Pons (tissue), 1 donor: ENCODE measurements at places on chromosomes 7 and 10.

DNA sequence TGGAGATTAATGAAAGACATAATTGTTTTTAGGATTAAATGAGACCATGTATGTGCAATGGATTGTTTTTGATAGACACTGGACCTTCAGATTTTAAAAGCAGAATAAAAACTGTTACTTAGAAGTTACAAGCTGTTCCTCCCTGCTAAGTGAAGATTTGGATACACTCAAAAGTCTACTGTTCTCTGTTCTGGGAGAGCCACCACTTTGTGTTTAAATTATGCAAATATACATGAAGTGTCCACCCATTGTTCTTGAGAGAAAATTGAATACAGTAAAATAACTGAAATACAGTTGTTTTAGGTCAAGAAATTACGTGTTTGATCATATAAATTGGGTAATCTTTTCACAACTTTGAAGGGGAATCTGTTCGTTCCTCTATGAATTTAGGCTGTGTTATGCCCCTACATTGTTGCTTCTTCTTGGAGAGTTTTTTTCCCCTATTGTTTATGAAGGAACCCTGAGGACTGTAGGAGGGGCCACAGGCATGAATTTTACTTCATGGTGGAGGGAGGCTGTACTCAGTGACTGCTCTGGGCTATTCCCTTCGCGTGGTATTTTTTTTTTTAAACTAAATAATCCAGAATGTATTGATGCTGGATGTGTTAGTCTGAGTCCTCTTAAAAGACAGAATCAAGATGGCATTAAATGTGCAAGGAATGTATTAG is 18.6 kb upstream of the VCL start:
- no peak for DNase-seq

- no peak for DNase-seq
Measured at GRCh38 chr7:150803161-150803860, 2.7 kb downstream of the TMEM176A start.

DNA sequence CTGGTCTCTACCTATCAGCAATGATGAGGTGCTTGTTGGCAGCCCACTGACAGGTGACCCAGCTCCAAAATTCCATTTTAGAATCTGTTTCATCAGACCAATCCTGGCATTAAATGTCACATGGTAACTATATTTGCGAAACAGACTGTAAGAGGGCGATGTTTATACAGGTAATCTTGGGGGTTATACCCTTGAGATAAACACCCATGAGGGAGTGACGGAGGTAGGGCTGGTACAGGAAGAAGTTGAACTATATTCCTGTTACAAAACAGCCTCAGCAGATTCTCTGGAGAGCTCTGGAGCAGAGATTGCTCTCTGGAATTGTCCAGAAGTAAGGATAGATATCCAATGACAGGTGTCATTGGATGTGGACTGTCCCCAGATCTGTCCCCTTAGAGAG is 444.8 kb upstream of the DPP6 start:
- DNase-seq, result no peak

DNA sequence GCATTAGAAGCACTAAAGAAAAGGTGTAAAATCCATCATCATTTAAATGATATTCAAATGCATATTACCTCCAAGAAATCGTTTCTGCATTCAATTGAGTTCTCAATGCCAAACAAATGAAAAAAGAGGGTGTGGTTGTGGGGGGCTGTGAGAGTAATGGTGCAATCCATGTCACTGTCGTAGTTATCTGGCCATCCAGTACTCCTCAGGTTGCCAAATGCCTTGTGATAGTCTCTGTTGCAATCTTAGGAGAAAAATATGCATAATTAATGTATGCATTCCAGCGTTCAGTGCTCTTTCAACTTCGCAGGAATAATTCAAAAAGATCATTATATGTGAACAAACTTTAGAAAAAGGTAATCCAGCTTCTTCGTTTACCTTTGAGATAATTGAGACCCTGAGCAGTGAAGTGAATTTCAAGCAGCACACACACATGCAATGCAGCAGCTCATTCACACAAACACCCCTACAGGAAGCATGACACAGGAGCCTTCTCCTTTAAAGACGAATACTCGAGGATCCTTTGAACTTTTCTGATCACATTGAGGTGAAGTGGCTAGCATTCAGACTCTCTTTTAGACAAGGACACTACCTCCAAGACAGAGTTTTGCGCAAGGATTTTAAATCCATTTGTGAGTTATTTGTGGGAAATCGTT is 73.4 kb downstream of the OR13A1 start:
- DNase-seq, result no peak

DNA sequence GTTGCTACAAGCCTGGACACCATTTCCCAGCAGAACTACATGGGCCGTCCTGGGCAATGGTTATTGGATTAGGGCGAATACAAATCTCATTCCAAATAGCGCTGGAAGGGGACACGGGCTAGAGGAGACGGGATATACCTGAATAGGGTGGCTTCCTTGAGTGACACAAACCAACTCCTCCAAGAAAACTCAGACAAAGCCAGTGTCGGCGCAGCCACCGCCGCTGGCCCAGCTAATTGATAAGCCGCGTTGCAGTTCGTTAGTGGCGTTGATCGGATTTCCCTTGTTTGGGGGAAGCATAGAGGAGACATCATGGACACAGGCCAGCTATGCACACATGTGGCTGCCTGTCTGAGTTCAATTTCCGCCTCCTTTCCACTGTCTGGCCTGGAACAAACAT is 55.7 kb downstream of the EBF3 start:
- DNase-seq, result no peak

DNA sequence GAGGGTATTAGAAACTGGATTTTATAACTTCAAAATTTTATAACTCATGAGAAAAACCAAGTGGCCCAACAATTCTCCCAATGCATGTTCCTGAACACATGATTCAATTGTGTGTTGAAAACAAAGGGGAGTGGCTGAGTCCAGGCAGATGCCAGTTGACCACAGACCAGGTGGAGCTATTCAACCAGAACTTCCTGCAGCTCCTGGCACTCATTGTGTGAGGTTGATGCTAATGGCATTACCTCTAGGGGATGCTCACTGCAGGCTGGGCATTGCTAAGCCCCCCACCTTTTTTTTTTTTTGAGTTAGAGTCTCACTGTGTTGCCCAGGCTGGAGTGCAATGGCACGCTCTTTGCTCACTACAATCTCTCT is 20.3 kb downstream of the MYOF start:
- no peak for DNase-seq

- DNase-seq, result no peak
Measured at GRCh38 chr10:99548041-99548530, 15.3 kb downstream of the NKX2-3 start.

DNA sequence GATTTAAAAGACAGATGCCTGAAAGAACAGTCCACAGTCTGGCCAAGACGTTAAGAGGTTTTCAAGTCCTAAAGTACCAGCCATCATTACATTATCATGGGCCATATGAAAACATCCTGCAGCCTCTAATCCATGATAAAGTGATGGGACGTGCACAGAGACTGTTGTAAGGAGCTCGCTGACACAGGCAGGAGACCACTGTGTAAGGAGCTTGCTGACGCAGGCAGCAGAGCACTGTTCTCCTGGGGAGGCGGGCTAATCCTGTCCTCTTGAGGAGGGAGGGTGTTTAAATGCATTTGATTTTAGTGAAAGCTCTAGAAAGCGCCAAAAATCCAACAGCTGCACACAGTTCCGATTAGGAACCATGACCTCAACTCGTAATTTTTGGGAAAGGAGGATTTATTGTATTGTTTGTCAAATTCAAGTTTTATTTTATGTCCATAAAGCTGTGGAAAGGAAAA is 16.9 kb downstream of the SVIL start:
- no peak for DNase-seq

GRCh38 chr10:111338805-111339204 is 262.0 kb downstream of the ADRA2A start:
- no peak for DNase-seq

GRCh38 chr7:106063024-106063423 is 49.1 kb downstream of the SYPL1 start:
- DNase-seq, result no peak

DNA sequence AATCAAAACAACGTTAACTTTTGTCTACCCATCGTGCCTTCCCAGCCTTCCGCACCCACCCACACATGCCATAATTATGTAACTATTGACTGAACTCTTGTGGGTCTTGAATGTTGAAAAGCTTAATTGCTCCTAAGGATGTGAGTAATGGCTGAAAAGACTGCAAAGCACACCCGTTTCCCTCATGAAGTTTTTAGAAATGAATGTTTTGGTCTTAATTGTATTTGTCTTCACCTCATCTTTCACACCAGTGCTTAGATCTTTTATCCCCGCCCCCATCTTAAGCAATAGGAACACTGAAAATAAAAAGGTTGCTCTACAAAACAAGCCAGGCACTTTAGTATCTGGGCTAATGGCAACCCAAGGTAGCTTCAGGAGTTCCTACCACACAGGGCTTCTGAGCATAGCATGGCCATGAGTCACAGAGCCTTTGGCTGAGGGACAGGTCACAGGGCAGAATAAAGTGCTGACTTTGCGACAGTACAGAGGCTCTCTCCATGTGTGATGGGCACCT is 690.5 kb downstream of the PARD3 start:
- DNase-seq, result no peak

DNA sequence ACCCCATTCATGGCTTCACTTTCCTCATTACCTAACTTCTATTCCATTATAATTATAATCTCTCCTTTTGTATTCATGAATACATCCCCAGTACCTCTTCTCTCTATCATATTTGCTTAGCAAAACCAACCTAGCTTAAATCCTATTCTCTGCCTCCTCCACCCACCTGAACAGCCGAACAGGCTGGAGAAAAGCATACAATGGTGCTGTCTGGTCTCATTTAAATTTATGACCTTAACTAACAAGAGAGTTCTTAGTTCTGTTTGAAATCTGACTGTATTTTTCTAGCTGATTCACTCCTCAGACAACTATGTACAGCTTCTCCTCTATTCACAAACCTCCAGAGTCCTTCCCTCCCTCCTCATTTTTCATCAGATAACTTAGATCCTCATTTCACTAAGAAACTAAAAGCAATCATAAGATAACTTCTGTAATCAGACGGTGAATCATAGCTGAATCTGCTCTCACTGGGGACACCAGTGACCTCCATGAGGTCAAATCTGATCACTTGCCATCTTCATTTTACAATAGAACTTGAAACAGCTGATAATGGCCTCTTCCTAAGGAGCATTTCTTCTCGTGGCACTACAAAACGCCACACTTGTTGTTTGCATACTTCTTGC is 233.9 kb upstream of the AOAH start:
- no peak for DNase-seq

GRCh38 chr10:114647545-114648138 is 10.4 kb downstream of the ABLIM1 start:
- DNase-seq, result no peak

GRCh38 chr7:91140982-91141381 is 123.3 kb upstream of the FZD1 start:
- DNase-seq, result no peak

GRCh38 chr10:130751106-130751840 is 560.2 kb downstream of the TCERG1L start:
- no peak for DNase-seq

DNA sequence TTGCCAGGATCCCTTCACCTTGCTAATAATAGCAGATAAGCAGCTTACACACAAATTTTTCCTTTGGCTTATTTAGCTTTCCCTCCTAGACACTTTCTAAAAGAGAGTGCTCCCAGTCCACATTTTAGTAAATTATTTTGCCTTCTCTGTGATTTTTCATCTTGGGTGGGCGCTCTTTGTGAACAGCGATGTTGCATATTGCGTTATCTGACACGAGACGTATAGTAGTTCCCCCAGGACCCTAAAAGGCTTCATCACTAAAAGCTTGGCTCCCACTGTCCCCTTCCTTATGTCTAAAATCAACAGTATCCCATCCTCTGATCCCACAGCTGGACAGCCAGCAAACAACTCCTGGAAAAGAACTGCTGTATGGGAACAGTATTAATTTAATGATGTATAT is 232.9 kb downstream of the DYNC1I1 start:
- DNase-seq, result no peak

GRCh38 chr7:149664666-149665065 is 108.7 kb downstream of the ZNF467 start:
- DNase-seq, result no peak

DNA sequence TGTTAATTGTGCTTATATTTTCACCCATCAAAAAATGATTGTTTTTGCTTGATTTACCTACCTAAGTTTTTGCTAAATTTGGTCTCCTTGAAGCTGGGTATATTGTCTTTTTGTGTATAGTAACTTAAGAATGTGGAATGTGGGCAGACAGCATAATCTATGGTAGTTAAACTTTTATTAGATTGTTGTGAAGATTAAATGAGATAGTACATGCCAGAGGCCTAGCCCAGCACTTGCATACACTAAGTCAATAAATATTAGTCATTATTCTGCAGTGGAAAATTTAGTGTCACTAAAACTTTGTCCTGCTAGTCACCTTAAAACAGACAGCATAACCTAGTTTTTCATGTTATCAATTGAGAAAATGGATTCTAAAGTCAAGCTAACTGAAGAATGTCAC is 19.3 kb upstream of the RPA3 start:
- no peak for DNase-seq

GRCh38 chr10:101297901-101298486 is 56.0 kb upstream of the BTRC start:
- no peak for DNase-seq

GRCh38 chr10:29186221-29186620 is 102.6 kb upstream of the LYZL1 start:
- no peak for DNase-seq

- DNase-seq, result no peak
Measured at GRCh38 chr7:95490231-95490762, 4.6 kb downstream of the ASB4 start.

- peak; percentile 56 for DNase-seq
Measured at GRCh38 chr10:10699427-10699826, 318.2 kb upstream of the CELF2 start.

GRCh38 chr7:117072620-117073118 is 119.4 kb downstream of the ST7 start:
- DNase-seq, result peak; percentile 83

DNA sequence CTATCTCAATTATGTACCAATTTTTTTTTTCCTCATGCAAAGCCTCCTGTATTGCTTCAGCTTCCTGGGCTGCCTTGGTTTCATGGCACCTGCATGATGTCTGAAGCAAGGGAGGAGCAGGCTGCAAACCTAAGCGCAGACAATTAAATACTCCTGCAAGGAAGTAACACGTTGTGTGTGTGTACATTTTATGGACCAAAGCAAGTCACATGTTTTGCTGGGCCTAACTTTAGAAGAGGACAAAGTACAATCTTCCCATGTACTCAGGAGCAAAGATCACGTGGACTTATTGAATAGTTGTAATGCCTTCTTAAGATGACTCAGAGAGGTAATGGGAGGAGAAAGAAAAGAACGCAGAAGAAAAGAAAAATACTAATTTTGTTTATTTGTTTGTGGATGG is 944.0 kb upstream of the C7orf33 start:
- no peak for DNase-seq

DNA sequence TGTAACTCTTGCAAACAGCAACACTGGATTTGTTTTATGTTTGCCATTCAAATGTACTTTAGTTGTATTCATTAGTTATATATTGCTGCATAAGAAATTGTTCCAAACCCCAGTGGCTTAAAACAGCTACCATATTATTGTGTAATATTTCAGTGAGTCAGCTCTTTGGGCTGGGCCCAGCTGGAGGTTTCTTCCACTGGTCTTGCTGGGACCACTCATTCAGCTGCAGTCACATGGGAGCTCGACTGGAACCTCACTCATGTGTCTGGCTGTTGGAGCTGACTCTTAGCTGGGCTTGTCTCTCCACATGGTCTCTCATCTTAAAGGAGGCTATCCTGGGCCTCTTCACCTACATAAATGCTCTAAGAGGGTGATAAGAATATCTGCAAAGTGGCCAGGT is 23.2 kb upstream of the PIP4K2A start:
- DNase-seq, result no peak
